ENCODE measurements at places on chromosomes 3 and 15.
A peak's percentile ranks its signal among the peaks of the same experiment; 100 is the strongest.

DNA sequence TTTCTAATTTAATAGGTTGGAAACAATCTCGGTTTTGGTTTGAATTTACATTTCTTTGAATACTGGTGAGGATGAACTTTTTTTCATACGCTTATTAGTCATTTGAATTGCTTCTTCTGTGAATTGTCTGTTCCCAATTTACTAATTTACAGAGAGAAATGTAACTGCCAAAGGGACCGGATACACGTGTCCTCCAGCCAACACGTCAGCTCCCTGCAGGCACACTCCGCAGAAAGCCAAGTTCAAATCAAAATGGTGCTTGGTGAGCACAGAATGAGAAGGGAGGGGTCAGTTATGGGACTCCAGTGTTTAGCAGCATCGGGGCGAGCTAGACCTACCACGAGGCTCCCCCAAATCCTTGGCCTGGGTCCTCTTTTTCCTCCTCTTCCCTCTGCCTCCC lies 10.8 kb upstream of the TSEN2 start:
- DNase-seq: peak; percentile 80

DNA sequence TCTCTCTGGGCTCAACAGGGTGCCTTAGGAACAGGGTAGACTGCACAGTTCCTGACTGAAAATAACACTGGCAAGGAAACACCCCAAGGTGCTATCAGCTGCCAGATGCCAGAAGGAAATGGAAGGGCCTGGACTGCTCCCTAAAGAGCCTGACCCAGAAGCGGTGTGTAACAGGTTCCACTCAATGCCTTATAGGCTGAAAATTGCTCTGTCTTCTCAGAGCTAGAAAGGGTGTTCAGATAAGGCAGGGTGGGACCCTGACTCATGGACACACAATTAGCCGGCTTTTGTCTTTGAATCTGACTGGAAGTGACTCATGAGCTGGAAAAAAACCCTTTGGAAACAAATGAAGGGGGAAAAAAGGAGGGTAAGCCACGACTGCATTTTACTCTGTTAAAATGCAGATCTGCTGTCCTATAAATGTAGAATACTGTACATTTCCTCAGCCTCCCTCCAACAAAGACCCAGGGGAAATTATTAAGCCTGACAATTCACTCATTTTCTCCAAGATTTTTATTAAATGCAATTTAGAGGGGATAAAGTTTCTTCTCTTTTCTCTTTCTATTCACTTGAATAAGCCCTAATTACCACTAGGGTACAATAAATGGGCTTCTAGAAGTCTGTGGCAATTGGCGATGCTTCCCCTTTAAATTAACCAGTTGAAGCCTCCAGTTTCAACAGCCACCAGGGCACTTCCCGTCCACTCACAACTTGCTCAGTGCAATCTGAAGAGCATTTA lies 160.2 kb upstream of the TBL1XR1 start:
- DNase-seq: peak; percentile 90

- DNase-seq: peak; percentile 9
These were observed 5.0 kb downstream of the PTH1R start for GRCh38 chr3:46882377-46883053.

- DNase-seq: peak; percentile 59
These were observed 114.4 kb downstream of the ATG7 start for GRCh38 chr3:11386465-11387113.
